ENCODE measurements at places on chromosomes 16 and 17.

DNA sequence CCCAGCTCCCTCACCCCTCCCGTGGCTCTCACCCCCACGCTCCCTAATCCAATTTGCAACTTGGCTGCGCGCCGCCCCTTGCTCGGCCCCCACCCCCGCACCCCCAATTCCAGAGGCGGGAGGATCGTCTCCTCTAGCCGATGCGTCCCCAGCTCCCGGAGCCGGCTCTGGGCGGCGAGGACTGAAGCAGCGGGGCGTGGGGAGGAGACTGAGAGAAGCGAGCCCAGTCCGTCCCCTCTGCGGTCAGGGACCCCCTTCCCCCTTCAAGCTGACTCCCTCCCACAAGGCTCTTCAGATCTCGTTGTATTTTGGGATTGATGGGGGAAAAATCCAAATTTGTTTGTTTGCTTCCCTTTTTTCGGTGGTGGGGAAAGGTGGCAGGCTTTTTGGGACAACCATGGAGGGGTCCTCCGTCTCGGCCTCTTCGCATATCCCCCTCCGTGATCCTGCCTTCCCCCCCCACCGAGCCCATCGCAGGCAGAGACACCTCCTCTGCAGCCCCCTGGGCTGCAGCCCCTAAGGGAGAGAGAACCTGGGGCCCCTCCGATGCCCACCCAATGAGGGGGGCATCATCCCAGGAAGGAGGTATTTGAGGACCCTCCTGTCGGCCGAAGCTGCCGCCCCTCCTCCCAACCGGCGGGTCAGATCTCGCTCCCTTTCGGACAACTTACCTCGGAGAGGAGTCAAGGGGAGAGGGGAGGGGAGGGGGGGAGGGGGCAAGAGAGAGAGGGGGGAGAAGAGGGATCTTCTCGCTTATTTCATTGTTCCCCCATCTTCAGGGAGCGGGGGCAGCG is 466 bp downstream of the NEUROD2 start:
- H3K4me1 ChIP-seq: peaks cover 16% of the 10 kb centered on the region
- peak overlapping the region; percentile 57 for H3K4me3 ChIP-seq
- H3K36me3 ChIP-seq: no peaks in the 10 kb centered on the region
- H3K27me3 ChIP-seq: peaks cover 53% of the 10 kb centered on the region
- H3K27ac ChIP-seq: no peak overlapping the region
- no peak for DNase-seq

DNA sequence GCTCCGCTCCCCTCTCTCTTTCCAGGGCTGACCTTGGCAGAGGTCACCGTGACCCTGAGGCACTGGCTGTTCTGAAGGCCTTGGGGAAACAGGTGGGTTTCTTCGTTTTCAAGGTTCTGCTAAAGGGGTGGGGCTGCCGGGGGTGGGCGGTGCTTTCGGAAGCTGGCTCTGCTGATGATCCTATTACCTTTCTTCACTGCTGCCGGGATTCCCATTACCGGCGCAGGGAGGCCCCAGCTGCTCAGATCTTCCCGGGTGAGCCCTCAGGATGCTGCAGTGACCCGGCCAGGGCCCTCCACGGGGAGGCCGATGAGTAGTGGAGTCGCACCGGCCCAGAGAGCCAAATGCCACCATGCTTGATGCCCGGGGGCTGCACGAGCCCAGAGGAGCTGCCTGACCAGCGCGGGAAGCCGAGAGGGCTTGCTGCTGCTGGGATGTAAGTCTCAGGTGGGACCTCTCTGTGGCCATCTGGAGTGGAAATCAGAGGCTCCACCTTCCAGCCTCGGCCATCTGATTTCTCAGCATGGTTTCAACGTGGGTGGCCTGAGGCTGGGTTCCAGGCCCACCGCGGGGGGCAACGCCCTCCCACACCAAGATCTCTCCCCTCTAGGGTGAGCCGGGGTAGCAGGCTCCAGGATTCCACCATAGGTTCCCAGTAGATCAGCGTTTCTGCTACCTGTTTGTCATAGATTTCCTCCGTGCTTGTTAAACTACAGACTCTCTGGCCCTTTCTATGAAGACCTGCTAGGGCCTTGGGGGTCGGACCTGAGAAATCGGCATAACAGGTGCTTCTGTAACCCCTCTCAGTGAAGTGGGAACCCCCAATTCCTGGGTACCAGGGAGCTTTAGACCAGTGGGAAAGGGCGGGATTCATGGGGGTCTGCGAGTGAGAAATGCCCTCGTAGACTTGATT is 21.6 kb upstream of the ADCY7 start:
- no peak for DNase-seq
- H3K27ac ChIP-seq: peak overlapping the region; percentile 84
- no peaks in the 10 kb centered on the region for H3K27me3 ChIP-seq
- no peaks in the 10 kb centered on the region for H3K36me3 ChIP-seq
- H3K4me3 ChIP-seq: peak overlapping the region; percentile 87

- H3K36me3 ChIP-seq: peaks cover 47% of the 10 kb centered on the region
- no peaks in the 10 kb centered on the region for H3K27me3 ChIP-seq
- no peak overlapping the region for H3K4me3 ChIP-seq
Measured at GRCh38 chr17:76723812-76724211, 2.6 kb downstream of the JMJD6 start.

DNA sequence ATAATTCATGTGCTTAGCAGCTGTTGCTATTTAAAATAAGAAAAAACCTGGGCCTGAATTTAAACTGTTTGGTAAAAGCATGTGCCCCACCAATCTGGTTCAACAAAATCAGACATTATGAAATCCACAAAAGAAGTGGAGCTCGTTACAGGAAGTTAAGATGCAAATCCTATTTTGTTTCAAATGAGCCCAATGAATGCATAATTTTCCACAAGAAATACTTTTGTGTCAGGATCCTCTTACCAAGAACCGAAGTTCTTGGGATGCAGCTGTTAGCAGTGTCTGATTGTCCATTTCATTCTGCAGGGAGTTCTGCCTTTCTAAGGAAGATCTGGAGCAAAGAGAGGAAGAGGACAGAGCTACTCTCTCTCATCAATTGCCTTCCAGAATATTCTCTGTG is 105.7 kb upstream of the RBBP6 start:
- H3K4me1 ChIP-seq: no peaks in the 10 kb centered on the region
- no peaks in the 10 kb centered on the region for H3K36me3 ChIP-seq
- no peak overlapping the region for H3K27ac ChIP-seq
- peaks cover 19% of the 10 kb centered on the region for H3K27me3 ChIP-seq
- DNase-seq: no peak
- no peak overlapping the region for H3K4me3 ChIP-seq

GRCh38 chr16:49969091-49970030 is 55.7 kb upstream of the CNEP1R1 start:
- no peak overlapping the region for H3K4me3 ChIP-seq
- DNase-seq: no peak
- no peaks in the 10 kb centered on the region for H3K36me3 ChIP-seq
- H3K27ac ChIP-seq: no peak overlapping the region
- no peaks in the 10 kb centered on the region for H3K4me1 ChIP-seq

DNA sequence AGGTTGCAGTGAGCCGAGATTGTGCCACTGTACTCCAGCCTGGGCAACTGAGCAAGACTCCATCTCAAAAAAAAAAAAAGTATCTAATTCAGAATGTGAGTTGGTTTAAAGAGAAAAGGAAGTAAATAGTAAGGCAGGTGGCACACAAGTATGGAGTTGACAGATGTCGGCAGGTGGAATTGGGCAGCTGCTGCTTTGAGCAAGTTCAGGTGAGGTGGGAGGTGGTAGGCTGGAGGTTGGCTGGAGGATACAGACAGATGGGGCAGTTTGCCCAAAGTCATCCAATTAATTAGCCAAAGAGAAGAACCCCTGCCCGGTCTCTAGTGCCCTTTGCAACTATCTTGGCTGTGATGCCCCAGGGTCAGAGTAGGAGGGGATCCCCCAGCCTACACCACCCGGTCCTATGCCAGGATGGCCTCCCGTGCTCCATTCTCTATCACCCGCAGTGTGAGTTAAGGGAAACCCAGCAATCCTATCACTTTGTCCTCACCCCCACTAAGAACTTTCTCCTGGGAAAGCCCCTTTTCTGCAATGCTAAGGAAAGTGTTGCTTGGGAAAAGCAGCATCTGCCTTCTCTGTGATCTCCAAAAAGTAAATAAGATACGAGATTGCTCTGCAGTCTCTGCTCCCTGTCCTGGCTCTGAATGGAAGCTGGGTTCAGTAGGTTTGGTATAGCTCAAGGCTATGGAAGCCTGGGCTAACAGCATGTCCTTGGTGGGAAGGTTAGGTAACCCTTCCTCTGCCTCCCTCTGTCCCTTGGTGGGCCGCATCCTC is 32.2 kb downstream of the SLC12A3 start:
- H3K4me1 ChIP-seq: peaks cover 27% of the 10 kb centered on the region
- no peak overlapping the region for H3K4me3 ChIP-seq
- H3K27me3 ChIP-seq: peaks cover 18% of the 10 kb centered on the region
